ENCODE measurements at places on chromosomes 6 and 20. TPM values are rescaled to one million over a fixed set of nuclear protein-coding genes. Genes with fewer than 3 reads are reported as not detected.

TRDN gene
- not detected for total RNA-seq

ENPP5 gene
- total RNA-seq = not detected

LSM14B gene
- 0.58 TPM for total RNA-seq

ZBTB46 gene
- 4.1 TPM for total RNA-seq

WFDC5 gene
- not detected for total RNA-seq

DEFB129 gene
- total RNA-seq = not detected

TFAP2D gene
- total RNA-seq = not detected

DNAH8 gene
- not detected for total RNA-seq

ANGPT4 gene
- total RNA-seq = not detected

C6orf163 gene
- 10.3 TPM for total RNA-seq

TIAM2 gene
- total RNA-seq = 27.5 TPM

SLC35B3 gene
- 21.7 TPM for total RNA-seq

BFSP1 gene
- 1.7 TPM for total RNA-seq

ARFGEF3 gene
- total RNA-seq = 44.6 TPM

RIPPLY2 gene
- total RNA-seq = not detected

ADGRF4 gene
- total RNA-seq = not detected

SLC24A3 gene
- total RNA-seq = 5.3 TPM

RIMS1 gene
- 16.5 TPM for total RNA-seq

VSTM2L gene
- not detected for total RNA-seq

CTNNBL1 gene
- total RNA-seq = 10.5 TPM

UBE2V1 gene
- total RNA-seq = 55.9 TPM

POU5F1 gene
- 141 TPM for total RNA-seq

FAM217A gene
- not detected for total RNA-seq

OOEP gene
- total RNA-seq = not detected

SDC4 gene
- total RNA-seq = 27.4 TPM
